ENCODE measurements at places on chromosomes 13 and 19.

DNA sequence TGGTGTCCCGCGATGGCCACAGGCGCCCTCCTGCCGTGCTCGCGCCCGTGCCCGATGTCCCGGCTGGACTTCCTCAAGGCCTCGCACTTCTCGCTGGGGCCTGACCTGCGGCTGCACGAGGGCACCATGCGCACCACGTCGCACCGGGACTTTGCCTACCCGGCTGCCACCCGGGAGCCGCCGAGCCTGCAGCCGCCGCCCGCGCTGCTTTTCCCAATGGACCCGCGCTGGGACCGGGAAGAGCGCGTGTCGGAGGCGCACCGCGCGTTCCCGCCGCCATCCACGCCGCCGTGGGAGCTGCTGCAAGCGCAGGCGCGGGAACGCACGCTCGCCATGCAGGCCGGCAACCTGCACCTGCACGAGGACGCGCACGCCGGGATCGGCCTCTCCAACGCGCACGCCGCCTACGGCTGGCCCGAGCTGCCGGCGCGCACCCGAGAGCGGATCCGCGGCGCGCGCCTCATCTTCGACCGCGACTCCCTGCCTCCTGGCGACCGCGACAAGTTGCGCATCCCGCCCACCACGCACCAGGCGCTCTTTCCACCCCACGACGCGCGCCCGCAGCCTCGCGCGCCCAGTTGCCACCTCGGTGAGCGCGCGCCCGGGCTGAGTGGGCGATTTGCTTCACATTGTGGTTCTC, 12.1 kb upstream of the PEX11G start:
- DNase-seq: peak; percentile 82

DNA sequence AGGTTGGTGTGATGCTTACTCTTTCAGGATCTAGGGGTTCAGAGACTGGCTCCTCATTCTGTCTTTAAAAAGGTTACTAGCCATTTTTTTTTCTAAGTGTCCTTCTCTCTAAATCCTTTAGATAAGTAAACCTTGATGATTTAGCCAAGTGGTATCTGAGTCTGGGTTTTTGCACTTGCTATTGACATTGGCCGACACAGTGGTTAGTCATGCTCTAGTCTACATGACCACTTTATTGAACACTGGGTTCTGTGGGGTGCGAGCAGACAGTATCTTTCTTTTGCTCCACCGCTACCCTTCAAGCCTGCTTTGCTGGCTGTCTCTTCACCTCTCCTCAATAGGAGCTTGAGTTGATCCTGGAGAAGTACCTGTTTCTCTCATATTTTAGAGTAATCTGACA, 6.2 kb upstream of the NUP58 start:
- DNase-seq: no peak

DNA sequence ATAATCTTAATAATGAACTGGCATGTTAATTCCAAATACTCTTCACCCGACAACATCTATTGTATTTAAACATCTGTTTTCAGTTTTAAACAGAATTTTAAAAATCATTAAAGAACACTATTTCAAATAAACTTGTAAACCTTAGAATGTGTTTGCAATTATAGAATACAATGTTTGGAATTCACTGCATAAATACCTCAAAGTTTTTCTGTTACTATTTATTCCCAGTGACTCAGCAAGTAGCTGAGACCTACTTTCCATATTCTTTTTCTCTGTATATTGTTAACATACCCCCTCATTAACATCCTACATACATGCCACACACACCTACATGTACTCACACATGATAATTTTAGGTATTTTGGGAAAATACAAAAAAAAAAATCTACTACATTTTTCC, 1134.3 kb downstream of the SLITRK1 start:
- no peak for DNase-seq

GRCh38 chr13:80973721-80974120, 632.8 kb upstream of the SPRY2 start:
- no peak for DNase-seq

- DNase-seq: no peak
These were observed 51.2 kb downstream of the MBD3L2B start for GRCh38 chr19:6970021-6970420.

DNA sequence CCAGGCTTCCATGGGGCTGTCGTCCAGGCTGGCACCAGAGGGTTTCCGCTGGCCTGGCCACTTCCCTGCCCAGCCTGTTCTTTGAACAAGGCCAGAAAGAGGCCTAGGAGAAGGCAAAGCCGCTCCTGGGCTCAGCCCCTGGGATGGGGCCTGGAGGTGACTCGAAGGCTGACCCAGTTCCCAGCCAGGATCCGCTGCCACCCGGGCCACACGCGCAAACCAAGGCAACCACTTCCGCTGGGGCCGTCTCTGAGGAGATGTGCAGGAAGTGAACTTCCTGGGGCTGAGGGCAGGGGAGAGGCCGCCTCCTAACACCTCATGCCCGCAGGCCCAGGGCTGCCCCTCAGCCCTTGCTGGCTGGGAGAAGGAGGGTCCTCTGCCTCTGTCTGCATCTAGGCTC, 15.2 kb downstream of the PLEKHF1 start:
- DNase-seq: peak; percentile 91

DNA sequence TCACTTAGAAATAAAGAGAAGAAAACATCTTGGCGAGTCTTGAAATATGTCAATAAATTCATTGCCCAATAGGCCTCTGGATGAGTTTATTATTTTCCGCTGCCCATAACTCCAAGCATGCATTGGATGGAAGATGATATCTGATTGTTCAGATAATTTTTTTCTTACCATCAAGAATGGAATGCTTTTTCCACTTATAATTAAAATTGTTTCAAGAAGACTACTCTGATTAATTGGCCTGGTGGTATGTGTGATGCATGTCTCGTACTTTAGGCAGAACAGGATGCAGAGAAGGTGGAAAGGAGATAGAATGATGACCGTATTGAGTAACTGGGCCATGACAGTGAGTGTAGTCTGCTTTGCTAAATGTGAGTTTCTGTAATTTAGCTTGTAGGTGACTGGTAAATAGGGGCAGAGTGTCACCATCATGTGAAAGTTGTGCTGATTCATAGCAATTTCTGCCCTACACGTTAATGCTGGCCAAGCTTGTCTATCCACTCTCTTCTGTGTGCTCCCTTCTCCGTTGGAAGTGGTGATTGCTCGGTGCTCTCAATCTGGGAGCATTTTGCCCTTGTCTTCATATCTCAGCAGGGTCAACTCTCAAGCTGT, 13.5 kb upstream of the SPATA13 start:
- no peak for DNase-seq

- DNase-seq: no peak
These were observed 160.9 kb downstream of the PCDH9 start for GRCh38 chr13:67069117-67069767.

Data from activated CD8-positive, alpha-beta memory T cell treated with anti-CD3 and anti-CD28 coated beads, Interleukin-2, amount 50 U/mL, for 48 hours (primary cell).